Endothelial cell of umbilical vein (primary cell): ENCODE measurements at places on chromosomes 5 and 9. TPM values are rescaled to one million over a fixed set of nuclear protein-coding genes. Genes with fewer than 3 reads are reported as not detected.

- H3K36me3 ChIP-seq, result no peaks in the 10 kb centered on the region
- peak overlapping the region; percentile 79 for H3K27ac ChIP-seq
- H3K4me1 ChIP-seq, result peaks cover 18% of the 10 kb centered on the region
- DNase-seq, result no peak
Measured at GRCh38 chr5:53418409-53418808, 62.0 kb upstream of the FST start.

DNA sequence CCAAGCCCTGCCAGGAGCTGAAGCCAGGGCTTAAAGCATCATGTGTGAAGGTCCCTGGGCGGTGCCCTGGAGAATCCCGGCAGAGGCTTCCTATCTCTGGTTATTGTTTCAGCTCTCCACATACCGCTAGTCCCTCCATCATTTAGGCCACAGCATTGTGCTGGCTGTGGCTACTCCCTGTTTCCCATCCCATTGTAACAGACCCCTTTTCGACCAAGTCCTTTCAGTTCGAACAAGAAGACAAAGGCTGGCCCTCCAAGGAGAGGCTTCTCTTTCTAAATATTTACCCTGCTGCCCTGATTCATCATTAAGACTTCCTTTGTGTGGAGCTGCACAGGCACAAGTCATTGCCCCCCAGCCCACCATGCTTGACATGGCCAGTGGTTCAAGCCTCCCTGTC lies 41.6 kb downstream of the NEUROG1 start:
- DNase-seq, result no peak
- H3K27ac ChIP-seq, result no peak overlapping the region
- H3K4me3 ChIP-seq, result no peak overlapping the region

DNA sequence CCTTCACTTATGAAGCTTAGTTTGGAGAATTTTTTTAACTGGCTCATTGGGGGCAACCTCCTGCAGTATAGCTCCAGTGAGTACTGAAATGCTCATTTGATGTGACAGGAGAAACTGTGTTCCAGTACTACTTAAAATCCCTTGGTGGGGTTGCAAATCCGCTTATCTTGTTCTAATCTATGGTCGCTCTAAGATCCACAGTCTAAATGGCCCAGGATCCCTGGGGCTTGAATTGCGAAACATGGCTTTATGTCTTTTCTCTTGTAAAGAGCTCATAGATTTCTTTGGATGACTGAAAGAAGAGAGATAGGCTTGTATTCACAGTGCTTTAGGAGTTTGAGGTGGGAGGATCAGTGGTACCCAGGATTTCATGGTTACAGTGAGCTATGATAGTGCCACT lies 52.7 kb downstream of the ADAMTSL1 start:
- DNase-seq, result no peak
- no peak overlapping the region for H3K27ac ChIP-seq
- H3K4me3 ChIP-seq, result no peak overlapping the region
- H3K4me1 ChIP-seq, result no peaks in the 10 kb centered on the region
- H3K27me3 ChIP-seq, result no peaks in the 10 kb centered on the region

- no peaks in the 10 kb centered on the region for H3K36me3 ChIP-seq
- H3K4me1 ChIP-seq, result no peaks in the 10 kb centered on the region
- H3K27me3 ChIP-seq, result no peaks in the 10 kb centered on the region
- H3K27ac ChIP-seq, result no peak overlapping the region
- no peak overlapping the region for H3K4me3 ChIP-seq
- DNase-seq, result no peak
Measured at GRCh38 chr9:131781069-131781468, 41.2 kb upstream of the RAPGEF1 start.

- no peak for DNase-seq
- no peaks in the 10 kb centered on the region for H3K27me3 ChIP-seq
- no peaks in the 10 kb centered on the region for H3K4me1 ChIP-seq
- H3K36me3 ChIP-seq, result peaks cover 5% of the 10 kb centered on the region
- no peak overlapping the region for H3K4me3 ChIP-seq
Measured at GRCh38 chr5:75551471-75551870, 39.8 kb downstream of the POLK start.

DNA sequence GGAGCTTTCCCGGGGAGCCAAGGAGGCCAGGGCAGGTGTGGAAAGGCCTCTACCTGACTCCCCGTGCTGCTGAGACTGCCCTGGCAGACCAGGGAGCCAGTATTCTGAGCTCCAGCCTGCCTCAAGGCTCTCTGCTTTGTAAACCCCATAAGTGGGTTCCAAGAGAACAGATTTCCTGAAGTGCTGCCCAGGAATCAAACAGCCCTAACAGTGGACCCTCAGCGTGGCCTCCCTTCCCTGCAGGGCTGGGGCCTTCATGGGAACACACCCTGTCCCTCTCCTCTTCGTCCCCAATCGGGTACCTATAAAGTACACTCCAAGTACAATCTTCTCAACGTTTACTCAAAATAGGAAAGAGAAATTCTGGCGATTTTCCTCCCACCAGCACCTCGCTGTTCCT lies 252.5 kb downstream of the FSTL4 start:
- no peak for DNase-seq
- no peak overlapping the region for H3K4me3 ChIP-seq
- H3K4me1 ChIP-seq, result no peaks in the 10 kb centered on the region
- H3K27ac ChIP-seq, result no peak overlapping the region
- H3K36me3 ChIP-seq, result no peaks in the 10 kb centered on the region

MYMK gene
- not detected in 2 replicates for total RNA-seq

SLC34A3 gene
- total RNA-seq, result not detected in 2 replicates

TRPM6 gene
- total RNA-seq, result 0.12 and 0.22 TPM in 2 replicates

FOXI1 gene
- not detected in 2 replicates for total RNA-seq
